ENCODE measurements at places on chromosomes 3 and 15.

DNA sequence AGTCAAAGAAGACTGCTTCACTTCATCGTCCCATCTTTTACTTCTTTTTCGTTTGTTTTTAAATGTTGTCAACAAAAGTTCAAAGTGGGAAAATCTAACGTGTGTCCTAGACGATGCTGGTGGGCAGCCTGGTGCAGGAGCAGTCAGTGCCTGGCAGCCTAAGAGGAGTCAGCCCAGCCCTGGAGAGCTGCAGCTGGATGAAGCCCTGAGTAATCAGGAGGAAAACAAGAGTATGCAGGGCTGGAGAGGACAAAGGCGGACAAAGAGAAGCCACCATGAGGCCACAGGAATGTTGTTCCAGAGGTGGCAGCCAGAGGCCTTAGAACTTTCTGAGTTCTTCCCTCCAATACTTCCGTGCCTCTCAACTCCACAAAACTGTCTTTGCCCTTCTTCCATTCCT is 5.7 kb downstream of the ADAMTS17 start:
- DNase-seq = no peak

GRCh38 chr3:65701516-65701915 is 337.2 kb downstream of the MAGI1 start:
- DNase-seq = no peak

- DNase-seq = no peak
Measured at GRCh38 chr3:52481819-52482521, 13.2 kb upstream of the STAB1 start.

DNA sequence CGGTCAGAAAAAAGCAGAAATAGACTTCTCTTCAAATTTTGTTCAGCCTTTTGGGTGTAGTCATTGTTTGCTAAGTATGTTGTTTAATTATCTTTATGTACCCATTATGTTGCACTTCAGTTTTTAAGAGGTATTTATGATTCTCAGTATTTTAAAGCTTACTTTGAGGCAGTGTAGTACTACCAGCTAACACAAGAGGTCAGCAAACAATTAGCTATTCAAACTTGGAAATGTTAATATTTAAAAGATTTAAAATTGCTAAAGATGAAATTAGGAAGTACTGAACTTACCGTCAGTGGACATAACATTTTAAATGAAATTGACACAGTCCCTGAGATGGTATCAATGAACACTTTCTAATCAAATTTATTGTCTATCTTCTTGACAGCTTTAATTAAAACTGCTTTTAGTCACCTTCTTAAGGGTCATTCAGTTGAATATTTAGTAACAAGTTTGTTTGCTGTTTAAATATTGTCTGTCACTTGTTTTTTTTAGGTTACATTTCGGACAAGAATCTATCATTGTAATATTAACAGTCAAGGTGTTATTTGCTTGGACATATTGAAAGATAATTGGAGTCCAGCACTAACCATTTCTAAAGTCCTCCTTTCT is 28.1 kb downstream of the NKIRAS1 start:
- DNase-seq = peak; percentile 56

- no peak for DNase-seq
Measured at GRCh38 chr3:156024904-156025533, 95.4 kb upstream of the KCNAB1 start.

GRCh38 chr3:39050029-39050428 is 1.7 kb downstream of the SCN11A start:
- no peak for DNase-seq

GRCh38 chr3:140599496-140599895 is 78.4 kb upstream of the TRIM42 start:
- no peak for DNase-seq

GRCh38 chr3:109035082-109035481 is 81.4 kb upstream of the GUCA1C start:
- DNase-seq = no peak

DNA sequence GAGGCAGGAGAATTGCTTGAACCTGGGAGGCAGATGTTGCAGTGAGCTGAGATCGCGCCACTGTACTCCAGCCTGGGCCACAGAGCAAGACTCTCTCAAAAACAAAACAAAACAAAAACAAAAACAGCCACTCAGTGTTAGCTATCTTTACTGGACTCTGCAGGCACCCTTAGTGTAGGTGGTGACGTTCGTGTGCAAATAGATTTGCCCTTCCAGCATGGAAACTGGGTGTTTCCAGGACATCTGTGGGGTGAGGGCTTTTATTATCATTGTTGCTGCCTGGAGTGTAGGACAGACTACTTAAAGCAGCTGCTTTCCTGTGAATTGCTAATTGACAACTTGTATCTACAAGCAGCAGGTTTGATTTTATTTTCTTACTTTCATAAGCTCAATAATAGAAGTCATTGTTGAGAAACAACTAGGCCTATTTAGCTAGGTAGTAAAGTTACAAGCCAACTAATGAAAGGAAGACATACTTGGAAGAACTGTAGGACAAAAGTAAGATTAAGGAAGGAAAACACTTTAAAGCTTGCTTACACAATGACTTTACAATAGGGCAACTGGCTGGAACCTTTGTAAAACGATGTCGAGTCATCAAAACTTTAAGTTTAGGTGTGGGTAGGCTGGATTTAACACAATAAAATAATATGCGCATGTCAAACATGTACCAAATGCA is 25.4 kb upstream of the SPPL2A start:
- DNase-seq = no peak

DNA sequence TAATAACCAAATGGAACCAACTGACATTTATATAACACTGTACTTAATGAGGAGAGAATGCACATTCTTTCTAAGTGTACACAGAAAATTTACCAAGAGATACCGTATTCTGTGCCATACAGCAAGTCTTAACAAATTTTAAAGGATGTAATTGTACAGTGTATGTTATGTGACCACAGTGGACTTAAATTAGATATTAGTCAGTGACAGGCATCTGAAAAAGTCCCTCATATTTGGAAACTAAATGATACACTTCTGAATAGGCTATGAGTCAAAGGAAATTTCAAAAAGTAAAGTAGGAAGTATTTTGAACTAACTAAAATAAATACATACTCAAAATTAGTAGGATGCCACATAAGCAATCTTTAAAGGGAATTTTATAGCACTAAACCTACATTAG is 59.6 kb upstream of the P3H2 start:
- no peak for DNase-seq

DNA sequence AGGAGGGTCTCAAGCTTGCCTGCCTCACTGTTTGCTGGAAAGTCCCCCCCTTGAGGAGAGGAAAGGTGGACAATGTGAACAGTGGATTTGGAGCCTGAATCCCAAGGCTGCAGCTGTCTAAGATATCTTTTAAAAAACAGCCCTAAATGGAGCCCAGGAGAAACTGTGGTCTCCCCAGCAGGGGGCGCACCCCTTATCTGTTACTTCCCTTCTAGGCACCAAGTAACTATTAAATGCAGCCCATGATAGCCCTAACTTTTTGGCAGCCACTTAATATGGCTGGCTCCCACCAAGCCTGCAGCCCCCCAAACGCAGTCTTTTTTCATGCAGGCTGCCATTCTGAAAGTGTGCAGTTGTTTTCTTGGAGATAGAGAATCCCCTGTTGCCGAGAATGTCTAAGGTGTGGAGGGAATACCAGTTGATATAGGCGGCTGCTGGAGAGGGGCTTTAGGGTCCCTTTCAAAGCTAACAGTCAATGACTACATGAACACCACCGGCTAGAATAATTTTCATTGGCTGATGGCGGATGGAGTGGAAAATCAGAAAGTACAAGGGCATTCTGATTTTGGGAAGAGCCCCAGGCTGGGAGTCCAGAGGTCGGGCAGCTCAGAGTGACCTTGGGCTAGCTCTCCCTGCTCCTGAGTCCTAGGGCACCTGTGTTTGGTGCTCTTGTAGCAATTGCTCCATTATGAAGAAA is 1.3 kb downstream of the RHCG start:
- peak; percentile 1 for DNase-seq

DNA sequence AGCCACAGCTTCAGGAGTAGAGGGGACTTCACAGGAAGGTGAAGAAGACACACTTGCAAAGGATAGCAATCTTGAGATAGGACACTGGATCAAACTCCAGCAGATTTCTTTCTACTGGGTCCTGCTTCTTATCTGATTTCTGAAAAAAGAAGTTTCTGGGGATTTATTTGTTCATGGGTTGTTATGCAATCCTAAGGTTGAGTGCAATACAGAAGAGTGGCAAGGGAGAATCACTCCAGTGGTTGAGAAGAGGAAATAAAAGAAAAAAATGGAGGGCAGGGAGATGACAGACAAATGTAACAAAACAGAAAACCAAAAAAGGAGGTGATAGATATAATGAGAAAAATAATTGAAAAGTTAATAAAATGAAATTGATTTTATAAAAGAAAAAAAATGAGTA is 858.3 kb downstream of the TUSC7 start:
- no peak for DNase-seq

DNA sequence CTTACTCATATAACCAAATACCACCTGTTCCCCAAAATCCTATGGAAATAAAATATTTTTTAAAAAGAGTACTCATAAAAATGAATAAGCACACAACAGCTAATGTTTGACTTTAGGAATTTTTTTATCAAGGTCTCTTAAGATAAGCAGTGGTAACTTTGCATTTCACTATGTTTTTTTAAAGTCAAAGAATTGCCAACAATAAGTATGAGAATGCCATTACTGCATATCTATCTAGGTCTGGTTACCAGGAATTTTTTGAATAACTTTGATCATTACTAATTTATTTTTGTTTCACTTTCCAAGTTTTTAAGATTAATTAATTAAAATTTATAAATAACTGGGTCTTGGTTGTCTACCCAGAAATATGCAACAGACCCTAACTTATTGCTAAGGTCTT is 41.5 kb downstream of the PLSCR4 start:
- no peak for DNase-seq

DNA sequence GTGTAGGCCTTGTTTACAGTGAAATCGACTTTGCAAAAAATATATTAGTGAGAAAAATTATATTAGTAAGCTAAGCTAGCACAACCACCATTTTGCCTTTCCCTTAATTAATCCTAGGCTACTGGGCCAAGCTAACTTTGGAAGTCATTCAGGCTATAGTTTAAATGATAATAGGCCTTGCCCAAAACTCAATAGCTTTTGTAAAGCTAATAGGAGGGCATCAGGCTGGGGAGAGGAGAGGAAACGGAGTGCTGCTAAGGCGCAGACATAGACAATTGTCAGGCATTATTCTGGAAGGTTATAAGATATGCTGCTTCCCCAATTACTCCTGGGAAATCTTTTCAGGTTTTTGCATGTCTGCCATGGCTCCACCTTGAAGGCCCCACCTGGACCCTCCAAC is 1286.0 kb downstream of the NSUN3 start:
- DNase-seq = no peak

DNA sequence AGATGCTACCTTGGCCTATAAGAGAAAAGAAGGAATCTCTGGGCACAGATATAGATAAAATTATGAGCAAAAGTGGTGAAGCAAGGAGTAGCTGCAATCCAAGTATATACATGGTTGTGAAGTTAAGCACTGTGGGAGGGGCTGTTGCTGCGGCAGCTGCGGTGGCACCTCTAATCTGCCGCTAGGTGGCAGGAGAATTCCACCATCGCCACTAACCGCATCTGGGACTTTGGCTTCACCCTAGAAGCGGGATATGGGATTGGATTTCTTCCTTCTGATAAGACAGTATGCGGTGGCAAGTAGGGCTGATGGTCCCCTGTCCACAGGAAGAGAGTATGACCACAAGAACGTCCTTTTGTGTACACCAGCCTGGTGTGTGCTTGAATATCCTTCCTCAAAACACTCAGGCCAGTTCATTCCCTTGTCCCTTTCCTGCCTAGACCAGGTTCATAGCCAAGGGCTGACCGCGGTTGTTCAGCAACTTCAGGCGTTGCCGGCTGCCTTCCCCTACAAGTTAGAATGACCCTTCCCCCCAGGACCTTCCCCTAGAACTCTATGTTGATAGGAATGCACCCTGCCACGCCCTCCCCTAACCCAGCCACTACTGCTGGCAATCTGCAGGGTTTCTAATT is 5.1 kb downstream of the MAGEL2 start:
- DNase-seq = peak; percentile 18

GRCh38 chr3:139718415-139718814 is 40.6 kb upstream of the NMNAT3 start:
- DNase-seq = no peak

DNA sequence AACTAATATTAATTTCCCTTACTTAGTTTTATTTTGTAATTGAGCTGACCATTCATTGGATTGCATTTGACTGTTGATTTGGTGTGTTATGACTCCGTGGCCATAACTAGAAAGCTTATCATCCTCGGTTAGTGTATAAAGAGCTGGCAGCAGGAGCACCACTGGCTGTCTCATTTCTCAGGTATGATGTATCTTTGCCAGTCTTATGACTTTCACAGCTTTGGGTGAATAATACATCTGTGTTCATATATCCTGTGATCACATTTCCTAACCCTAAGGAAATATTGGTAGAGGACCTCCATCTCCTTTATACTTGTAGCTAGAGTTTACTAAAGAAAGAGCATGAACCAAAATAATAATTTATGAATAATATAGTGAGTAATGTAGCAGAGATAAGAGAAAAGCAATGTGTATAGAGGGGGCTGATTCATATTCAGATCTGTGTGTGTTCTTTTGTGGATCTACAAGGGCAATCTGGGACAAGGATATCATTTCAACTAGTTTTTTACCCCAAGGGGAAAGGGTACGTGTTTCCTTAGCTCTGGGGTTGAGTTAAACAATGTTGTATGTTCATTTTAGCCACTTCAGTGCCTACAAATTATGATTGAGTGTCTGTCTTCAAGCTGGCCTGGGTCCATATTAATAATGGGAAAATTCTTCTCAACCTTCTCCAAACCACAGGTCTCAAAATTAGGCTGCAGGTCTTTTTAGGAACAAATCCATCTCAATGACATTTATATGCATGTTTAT is 901.7 kb downstream of the NTRK3 start:
- no peak for DNase-seq

GRCh38 chr15:68228143-68228970 is 1.2 kb downstream of the CLN6 start:
- DNase-seq = no peak

- no peak for DNase-seq
Measured at GRCh38 chr15:31259562-31260252, 66.9 kb upstream of the KLF13 start.

DNA sequence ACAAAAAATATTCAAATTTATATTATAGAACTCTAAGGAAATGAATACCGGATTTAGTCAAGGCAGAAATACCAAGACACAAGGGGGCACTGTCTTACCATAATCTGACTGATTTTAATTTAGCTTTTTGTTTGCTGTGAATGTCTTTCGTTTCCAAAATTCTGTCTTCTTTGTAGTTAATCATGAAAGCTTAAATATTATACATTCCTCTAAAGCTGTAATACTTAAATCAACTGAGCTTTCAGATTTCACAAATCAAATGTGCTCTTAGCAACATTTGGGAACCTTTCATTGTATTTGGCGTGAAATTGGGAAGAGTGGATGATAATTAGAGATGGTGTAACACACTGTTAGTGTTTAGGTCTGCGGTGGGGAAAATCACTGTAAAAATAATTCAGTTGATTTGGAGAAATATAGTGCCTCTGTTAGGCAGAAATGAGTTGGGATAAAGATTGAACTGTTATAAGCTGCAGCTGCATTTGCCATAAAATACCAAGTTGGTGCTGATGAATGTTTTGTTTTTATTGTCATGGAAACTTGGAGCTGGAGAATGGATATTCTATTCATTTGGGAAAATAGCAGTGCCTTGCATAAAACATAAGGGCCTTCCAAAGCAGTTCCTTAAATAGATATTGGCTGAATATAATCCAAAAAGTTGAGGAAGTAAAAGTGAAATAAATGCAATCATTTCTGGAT is 228.2 kb downstream of the TCF12 start:
- DNase-seq = peak; percentile 39
